ENCODE measurements at places on chromosomes 5 and 9.

DNA sequence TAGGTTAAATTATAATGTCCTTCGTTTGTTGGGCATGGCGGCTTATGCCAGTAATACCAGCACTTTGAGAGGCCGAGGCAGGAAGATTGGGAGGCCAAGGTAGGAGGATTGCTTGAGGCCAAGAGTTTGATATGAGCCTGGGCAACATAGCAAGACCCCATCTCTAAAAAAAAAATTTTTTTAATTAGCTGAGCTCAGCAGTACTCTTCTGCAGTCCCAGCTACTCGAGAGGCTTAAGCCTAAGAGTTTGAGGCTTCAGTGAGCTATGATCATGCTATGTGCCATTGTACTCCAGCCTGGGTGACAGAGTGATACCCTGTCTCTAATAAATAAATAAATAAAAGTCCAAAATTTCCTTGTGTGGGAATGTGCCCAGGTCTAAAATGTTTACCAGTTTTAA is 9.1 kb upstream of the MSANTD3 start:
- DNase-seq: no peak

- no peak for DNase-seq
Measured at GRCh38 chr5:26948921-26949320, 89.5 kb downstream of the CDH9 start.

- DNase-seq: no peak
Measured at GRCh38 chr5:151191661-151192060, 32.2 kb downstream of the CCDC69 start.

DNA sequence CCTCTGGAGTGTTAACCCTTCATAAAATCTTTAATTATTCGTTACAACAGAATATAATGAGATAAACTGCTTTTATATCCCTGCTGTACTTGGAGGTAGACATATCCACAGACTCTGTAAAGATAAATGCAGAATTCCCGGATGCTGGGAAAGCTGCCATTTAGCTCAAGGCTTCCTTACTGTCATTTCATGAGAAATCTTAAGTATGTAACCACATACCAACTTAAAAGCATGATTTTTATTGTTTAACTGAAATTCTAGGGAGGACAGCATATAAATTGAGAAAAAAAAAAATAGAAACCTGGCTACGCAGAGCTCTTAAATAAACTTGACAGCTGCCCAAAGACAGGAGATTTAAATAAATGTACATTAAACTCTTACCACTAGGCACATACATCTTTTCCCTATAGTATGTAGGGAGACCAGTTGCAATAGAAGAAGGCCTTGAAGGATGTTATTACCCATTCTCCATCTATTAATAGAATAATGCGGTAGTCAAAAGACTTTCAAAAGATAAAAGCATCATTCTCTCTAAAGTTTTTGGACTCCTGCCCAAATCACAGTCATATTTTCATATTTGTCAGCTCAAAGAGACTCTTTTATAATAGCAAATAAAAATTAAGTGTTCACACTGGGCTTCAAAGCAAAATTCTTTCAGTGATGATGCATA is 373.8 kb downstream of the NDUFS4 start:
- DNase-seq: no peak

GRCh38 chr5:142735323-142736246 is 34.6 kb upstream of the ARHGAP26 start:
- no peak for DNase-seq

GRCh38 chr9:108913391-108913790 is 20.5 kb downstream of the ELP1 start:
- no peak for DNase-seq

DNA sequence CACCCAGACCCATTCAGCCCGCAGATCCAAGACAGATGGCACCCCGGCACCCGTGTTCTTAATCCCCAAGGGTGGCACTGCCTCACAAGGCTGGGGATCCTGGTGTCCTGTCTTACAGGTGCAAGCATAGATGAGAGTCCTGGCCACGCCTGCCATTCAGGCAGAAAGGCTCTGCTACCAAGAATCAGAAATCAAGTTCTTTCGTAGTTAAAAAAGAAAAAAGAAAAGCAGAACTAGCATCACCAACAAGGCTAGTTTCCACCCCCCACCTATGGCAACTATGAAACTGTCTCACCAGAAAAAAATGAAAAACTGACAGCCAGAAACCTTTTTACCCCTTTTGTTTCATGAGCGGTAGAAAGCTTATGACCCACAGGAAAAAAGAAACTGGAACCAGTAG is 170.4 kb downstream of the SYK start:
- no peak for DNase-seq

DNA sequence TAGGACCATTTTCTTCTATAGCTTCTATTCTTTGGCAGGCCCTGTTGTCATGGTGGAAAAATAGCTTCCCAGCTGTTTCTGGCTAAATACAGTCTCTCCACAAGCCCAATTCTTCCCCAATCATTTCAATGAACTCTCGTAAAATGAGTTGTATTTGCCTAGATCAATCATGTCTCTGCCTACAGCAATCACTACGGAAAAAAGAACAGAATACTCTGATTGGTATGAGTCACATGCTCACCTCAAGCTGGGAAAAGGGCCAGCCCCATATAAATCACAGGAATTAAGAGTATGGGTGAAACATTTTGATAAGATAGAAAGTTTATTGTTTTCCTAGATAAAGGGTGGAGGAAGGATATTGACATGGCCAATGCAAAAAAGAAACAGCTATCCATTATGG is 711.4 kb downstream of the EFNA5 start:
- no peak for DNase-seq

DNA sequence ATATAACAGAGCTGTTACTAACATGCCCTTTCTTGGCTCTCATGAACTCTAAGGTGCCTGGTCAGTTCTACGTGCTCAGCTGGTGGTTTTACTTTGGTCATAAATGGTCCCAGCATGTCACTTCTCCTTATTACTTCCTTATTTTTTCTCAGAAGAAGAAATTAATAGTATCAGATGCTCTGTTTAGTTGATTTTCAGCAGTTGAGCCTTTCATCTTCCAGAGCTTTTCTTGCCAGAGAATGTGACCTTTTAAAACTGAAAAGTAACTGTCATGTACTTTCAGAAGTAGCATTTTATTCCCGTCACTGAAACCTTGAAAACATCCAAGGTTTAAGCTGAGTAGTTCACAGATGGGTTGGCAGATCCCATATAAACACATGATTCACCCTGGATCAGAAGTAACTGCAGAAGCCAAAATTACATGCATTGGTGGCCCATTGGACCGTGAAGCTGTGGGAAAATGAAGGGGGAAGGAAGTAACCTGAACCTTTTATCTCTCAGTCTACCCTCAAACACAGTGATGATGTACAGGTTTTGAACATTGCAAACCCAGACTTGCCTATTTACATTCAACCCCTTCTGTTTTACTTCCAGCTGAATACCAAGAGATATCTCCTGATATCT is 50.5 kb downstream of the HACD4 start:
- no peak for DNase-seq

GRCh38 chr5:80082281-80082680 is 47.1 kb downstream of the THBS4 start:
- no peak for DNase-seq

DNA sequence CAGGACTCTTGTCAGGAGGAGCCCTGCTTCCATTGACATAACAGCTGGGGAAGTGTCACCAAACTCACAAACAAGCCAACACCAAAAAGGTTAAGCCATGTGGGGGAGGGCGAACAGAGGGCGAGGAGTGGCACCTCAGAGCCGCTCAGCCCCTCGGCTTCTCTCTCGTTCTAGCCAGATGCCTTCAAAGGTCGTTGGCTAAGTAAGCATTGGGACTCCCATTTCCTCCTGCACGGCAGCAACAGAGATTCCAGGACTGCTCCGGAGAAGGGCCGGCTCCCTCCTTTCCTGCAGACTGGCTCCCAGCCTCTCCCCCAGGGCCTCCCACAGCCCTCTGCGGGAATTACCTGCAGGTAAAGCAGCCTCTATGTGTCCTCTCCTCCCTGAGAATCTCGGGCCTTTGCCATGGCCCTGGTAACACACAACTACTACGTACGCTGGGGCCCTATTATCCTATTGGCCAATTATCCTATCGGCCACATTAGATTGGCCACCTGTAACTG is 52.1 kb upstream of the RNU6ATAC start:
- DNase-seq: no peak

GRCh38 chr5:97383996-97384395 is 200.9 kb upstream of the RIOK2 start:
- no peak for DNase-seq

DNA sequence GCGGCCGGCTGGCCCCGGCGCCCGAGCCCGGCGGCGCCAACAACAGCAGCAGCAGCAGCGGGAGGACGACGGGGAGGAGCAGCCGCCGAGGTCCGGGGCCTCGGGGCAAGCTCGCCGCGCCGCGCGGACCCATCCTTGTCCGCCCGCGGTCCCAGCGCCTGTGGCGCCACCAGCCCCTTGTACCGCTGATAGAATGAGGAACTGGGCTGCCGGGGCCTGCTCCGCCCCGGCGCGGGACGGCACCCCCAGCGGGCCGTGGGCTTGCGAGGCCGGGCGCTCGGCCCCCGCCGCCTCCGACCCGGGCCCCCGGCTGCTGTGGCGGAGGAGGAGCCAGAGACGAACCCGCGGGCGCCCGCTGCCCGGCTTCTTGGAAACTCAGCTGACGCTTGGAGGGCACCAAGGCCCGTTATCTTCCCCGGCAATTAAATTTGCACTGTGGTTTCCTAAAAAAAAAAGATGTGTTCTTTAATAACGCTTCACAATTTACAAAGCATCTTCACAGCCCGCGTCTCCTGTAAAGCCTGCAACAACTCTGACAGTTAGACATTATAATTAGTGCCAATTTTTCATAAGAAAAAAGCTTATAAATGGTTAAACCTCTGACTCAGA is at the start of gene ARSB:
ARSB (minus strand) TSS at position 195 of the 609 bp plus-strand sequence; CDS start at position 133, 62 bp downstream.
- peak; percentile 29 for DNase-seq
